Activated T-cell treated with anti-CD3 and anti-CD28 coated beads for 48 hours (primary cell): ENCODE measurements at places on chromosomes 1 and 21.
A peak's percentile ranks its signal among the peaks of the same experiment; 100 is the strongest.

- no peak for DNase-seq
Measured at GRCh38 chr1:178344513-178345091, 152.2 kb downstream of the CLEC20A start.

DNA sequence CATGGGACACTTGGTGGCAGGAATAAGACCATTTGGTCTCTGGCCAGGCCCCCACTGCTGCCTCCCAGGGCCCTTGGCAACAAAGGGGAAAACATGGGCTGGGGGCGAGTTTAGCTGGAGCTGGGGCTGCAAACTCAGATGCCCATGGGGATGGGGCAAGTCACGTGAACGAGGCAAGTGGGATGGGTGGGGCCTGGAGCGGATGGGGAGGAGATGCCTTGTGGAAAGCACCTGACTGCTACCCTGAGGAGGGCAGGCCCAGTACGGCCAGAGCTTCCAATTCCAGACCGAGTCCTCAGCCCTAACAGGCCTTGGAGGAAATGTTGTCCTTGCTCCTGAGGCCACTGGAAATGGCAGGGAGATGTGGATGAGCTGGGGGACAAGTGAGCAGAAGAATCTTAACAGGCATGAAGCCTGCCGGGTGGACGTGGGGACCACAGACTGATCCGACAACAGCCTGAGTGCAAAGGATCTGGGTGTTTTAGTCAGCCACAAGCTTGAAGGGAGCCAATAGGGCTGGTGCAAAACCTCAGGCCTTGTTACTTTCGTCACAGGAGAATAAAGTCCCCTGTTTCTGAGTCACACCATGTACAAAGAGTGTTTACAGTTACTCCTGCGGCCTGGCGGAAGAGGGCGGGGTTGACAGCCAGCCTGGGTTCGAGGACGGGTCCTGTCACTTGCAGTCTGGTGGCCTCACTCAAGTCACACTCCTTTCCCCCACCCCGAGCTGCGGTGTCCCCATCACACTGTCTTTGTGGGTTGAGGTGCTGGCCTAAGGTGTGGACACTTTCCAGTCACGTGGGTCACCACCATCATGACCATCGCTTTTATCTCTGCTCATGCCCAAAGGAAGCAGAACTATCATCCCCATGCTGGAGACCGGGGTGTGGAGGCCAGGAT is 19.1 kb downstream of the RUNX3 start:
- peak; percentile 66 for DNase-seq

- DNase-seq: no peak
Measured at GRCh38 chr1:10051656-10052055, 18.9 kb downstream of the UBE4B start.

DNA sequence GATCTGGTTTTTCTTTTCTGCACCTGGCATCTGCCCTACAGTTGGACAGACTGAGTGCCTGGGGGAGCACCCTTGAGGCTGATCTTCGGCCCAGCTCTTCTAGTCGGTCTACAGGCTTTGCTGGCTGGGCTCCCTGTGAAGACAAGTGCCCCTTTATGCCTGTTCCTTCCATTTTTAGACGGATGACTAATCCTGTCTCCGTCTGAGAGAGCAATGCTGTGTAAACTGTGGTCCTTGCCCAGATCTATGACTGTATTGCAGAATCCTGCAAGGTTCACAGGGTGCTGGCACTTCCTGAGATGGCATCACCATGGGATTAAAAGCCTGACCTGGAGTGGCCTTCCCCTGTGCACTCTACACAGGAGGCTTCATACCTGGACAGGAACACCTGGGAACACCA is 47.6 kb upstream of the SAMD13 start:
- no peak for DNase-seq

- DNase-seq: no peak
Measured at GRCh38 chr1:92728697-92729096, 56.2 kb downstream of the EVI5 start.

DNA sequence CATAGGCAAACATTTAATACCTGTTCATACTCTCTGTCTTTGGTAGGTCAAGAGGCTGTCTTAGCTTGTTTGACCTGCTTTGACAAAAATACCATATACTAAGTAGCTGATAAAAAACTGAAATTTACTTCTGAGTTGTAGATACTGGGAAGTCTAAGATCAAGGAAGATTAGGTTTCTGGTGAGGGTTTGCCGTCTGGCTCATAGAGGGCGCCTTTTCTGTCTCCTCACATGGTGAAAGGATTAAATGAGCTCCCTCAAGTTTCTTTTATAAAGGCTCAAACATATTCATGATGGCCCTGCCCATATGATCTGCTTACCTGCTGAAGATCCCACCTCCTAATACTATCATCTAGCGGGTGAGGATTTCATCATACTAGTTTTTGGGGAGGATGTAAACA is 1076.1 kb upstream of the NCAM2 start:
- no peak for DNase-seq

DNA sequence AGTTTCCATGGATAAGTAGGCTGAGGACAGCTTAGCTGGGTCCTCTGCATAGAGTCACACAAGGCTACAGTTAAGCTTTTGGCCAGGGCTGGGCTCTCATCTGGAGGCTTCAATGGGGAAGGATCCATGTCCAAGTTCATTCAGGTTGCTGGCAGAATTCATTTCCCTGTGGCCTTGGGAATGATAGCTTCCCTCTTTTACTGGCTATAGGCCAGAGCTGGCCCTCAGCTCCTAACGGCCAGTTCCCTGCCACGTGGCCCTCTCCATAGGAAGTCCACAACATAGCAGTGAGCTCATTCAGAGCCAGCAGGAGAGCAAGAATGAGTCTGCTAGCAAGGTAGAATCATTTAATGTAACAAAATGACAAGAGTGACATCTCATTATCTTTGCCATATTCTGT is 15.1 kb upstream of the PODN start:
- no peak for DNase-seq

DNA sequence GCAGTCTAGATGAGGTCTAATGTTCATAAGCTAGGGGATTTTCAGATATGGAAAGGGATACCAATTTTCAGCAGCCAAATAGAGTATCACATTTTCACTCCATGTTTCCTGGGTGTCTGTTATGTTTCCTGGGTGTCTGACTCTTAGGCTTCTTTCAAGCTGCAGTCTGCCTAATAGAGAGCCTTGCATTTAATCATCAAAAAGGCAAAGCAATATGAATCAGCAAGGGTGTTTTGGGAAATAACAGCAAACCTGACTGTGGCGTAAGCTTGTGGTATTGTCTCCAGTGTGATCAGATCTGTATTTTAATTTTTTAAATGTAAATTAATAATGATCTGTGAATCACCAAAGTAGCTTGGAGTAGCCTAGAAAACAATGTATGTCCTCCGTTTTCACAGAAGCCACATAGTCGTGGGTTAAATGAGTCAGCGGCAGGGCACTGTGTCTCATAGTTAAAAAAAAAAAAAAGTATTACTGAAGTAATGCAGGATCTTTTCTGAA is 10.4 kb downstream of the LGALS8 start:
- DNase-seq: peak; percentile 35

DNA sequence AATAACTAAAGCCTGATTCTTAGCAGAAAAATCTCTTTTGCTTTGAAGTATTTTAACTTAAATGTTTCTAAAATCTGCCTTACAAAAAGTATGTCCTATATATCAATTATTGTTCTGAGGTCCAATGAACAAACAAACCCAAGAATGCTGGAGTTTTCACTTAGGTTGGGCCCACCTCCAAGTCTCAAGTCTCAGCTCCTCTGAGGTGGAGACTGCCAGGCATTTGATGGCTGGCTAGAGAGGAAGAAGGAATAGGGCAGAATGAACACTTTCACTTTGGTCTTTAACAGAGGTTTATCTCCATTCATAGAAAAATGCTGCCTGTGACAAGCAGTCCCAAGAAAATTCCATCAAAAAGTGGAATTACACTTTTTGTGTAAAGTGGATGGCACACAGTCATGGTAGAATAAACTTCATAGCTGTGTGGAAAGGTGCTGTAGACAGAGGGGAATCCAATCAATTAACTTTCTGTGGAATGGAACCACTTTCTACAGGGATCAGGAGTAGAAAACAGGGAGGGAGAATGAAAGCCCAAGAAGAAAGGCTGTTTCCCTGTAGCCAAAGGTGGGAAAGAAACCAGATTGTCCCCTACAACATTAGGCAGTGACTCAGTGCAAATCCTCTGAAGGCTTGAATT is 349.4 kb upstream of the RUNX1 start:
- DNase-seq: no peak

- peak; percentile 51 for DNase-seq
Measured at GRCh38 chr1:151047591-151047924, at the start of gene C1orf56. C1orf56 (plus strand) TSS chr1:151047751; CDS start chr1:151047848, 97 bp downstream.

DNA sequence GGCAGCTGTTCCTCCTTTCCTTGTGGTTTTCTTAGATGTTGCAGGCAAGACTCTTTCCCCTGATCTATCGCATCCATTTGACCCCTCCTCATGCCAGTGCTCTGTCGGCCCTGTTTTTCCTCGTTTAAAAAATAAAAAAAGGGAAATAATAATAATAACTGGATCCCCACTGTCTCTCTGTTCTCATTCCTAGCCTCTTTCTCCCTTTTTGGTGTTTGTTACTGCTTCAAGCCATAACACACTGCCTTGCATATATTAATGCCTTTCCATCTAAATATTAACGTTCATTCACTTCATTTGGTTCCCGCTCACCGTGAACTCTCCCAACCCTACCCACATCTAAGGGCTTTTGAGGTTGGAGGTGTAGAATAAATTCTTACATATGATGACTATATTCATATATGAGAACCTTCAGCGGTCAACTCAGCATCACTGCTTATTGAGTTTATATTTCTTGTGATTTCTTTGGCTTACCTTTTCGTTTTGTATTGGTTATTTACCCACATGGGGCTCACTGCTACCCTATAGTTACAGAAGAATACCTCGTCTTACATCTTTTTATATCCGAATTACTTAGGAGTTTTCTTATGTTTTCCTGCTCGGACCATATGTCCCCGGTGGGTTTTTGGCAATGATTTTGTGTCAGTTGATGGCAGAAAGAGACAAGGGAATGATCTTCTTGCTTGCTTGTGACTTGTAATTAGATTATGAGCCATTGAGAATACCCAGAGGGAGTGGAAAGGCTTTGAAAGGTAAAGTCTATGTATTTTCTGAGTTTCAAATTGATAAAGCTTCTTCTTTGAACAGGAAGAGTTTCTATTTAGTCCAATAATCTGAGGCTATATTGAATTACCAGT is 805 bp downstream of the ATG4C start:
- DNase-seq: no peak

DNA sequence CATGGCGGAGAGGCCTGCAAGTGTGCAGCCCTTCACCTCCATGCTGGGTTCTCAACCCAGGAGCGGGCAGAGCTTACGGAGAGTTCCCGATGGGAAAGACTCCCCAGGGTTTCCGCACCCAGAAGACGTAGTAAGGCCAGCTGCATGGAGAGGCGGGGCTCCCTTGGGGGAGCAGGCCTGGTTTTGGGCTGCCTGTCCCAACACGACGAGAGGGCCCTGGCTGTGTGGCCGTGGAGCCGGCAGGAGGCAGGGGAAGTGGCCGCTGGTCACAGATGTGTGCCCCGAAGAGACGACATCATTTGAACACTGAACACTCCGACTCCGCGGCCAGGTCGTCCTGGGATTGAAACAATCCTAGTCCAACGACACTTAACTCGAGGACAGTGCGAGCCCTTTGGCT is 57.0 kb downstream of the MORN1 start:
- no peak for DNase-seq

- no peak for DNase-seq
Measured at GRCh38 chr21:37829447-37829846, 86.8 kb downstream of the KCNJ6 start.

- DNase-seq: no peak
Measured at GRCh38 chr21:44082648-44083440, 24.4 kb upstream of the PWP2 start.

GRCh38 chr1:201702936-201703335 is 126.0 kb upstream of the IPO9 start:
- no peak for DNase-seq

- no peak for DNase-seq
Measured at GRCh38 chr1:167854184-167854583, 59.8 kb downstream of the ADCY10 start.

GRCh38 chr1:202329891-202330290 is 11.8 kb downstream of the UBE2T start:
- DNase-seq: no peak

DNA sequence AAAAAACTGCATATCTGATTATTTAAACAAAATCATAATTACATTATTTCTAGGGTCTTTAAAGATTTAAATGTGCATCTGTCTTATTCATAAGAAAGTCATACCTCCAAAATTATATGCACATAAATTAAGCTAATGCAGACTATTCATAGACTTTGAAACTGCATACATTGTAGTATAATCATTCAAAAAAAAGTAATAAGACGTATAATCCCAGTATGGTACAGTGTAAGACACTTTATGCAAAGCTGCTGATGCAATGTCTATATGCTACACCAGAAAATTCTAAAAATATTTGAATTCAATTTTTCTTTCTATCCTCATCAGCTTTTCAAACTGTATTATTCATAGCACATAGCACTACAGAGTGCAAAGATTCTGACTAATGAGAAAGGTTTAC is 22.0 kb downstream of the BRINP3 start:
- no peak for DNase-seq
